ENCODE measurements at places on chromosomes 2 and 18.

- no peak for DNase-seq
These were observed 81.7 kb upstream of the ALK start for GRCh38 chr2:30003128-30003527.

GRCh38 chr2:96664366-96664925 lies 21.9 kb downstream of the FER1L5 start:
- no peak for DNase-seq

DNA sequence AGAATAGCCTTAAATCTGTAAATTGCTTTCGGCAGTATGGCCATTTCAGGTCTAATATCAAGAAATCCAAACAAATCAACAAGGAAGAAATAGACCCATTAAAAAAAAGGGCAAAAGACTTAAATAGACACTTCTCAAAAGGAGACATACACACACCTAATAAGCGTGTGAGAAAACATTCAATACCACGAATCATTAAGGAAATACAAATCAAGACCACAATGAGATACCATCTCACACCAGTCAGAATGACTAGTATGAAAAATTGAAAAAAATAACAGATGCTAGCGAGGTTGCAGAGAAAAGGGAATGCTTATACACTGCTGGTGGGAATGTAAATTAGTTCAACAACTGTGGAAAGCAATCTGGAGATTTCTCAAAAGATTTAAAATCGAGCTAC lies 243.2 kb downstream of the DSEL start:
- DNase-seq = no peak

- DNase-seq = no peak
These were observed 7.1 kb downstream of the CCNYL1 start for GRCh38 chr2:207718521-207718920.

GRCh38 chr2:85758361-85759256 lies 4.8 kb downstream of the ATOH8 start:
- DNase-seq = peak; percentile 47

DNA sequence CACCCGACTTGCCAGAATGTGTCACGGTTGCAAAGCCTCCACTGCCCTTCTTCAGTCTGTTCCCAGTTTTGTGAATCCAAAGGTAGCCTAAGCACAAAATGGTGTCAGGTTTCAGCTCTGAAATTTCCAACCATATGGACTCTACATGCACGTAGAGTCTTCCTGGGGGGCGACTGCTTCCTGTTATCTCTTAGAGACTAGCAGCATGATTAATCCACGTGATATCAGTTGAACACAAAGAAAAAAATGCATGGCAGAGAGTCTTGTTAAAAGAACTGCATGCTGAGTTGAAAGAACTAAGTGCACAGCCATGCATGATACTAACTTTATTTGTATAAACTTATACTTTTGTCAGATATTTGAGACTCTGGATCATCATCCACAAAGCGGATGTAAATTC lies 404.4 kb downstream of the SOCS6 start:
- DNase-seq = peak; percentile 36

- DNase-seq = no peak
These were observed 32.6 kb downstream of the FASTKD2 start for GRCh38 chr2:206798000-206798399.

- DNase-seq = no peak
These were observed 27.6 kb upstream of the SERPINB2 start for GRCh38 chr18:63859781-63860475.

DNA sequence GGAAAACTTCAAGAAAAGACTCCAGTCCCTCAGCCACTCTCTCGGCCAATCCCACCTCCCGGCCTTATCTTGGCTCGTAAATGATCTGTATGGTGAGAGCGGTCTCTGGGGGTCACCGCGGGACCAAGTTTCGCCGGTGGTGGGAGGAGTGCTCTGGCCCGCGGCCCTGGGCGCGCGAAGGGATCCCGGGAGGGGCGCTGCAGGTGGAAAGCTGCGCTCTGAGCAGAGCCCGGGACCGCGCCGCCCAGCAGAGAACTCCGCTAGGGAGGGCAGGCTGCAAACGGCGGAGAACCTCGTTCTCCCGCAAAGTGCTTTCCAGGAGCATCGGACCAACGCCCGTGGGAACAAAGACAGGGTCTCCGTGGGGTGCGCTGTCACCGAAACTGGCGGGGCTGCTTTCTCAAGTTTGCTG lies 622 bp downstream of the LRP2 start:
- no peak for DNase-seq

GRCh38 chr2:103152556-103152955 lies 390.7 kb downstream of the TMEM182 start:
- DNase-seq = no peak

GRCh38 chr2:23111263-23111662 lies 273.7 kb upstream of the KLHL29 start:
- DNase-seq = no peak

DNA sequence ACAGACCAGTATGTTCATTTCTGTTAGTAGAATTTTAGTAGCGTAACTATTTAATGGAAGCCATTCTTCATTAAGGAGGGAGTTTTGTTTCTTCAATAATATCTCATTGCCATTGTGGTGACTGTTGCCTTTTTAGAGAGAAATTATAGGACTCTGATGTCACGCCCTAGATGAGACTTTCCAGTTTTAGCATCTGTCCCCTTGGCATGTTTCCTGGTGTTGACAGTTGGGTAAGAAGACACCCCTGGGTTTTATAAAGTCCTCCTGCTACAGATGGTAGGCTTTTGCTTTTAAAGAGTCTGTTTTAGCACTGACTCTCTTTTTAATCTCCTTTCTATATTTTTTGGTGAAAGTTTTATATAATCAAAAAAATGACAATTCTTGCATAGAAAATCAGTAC lies 41.9 kb downstream of the KCNJ3 start:
- DNase-seq = peak; percentile 61

GRCh38 chr2:201882353-201883090 lies 76.2 kb downstream of the CDK15 start:
- DNase-seq = peak; percentile 39

- no peak for DNase-seq
These were observed 175.4 kb upstream of the SPRED2 start for GRCh38 chr2:65607662-65608305.

- DNase-seq = no peak
These were observed 19.6 kb downstream of the DHX57 start for GRCh38 chr2:38856165-38856564.

Measured in NCI-H2081 (cell line).